Epithelial cell of proximal tubule (primary cell): ENCODE measurements at places on chromosomes 1 and 21. TPM values are rescaled to one million over a fixed set of nuclear protein-coding genes. Genes with fewer than 3 reads are reported as not detected.

The CR2 gene
- 0.81 TPM in 1 of 2 replicates, not detected in the other for total RNA-seq

DNA sequence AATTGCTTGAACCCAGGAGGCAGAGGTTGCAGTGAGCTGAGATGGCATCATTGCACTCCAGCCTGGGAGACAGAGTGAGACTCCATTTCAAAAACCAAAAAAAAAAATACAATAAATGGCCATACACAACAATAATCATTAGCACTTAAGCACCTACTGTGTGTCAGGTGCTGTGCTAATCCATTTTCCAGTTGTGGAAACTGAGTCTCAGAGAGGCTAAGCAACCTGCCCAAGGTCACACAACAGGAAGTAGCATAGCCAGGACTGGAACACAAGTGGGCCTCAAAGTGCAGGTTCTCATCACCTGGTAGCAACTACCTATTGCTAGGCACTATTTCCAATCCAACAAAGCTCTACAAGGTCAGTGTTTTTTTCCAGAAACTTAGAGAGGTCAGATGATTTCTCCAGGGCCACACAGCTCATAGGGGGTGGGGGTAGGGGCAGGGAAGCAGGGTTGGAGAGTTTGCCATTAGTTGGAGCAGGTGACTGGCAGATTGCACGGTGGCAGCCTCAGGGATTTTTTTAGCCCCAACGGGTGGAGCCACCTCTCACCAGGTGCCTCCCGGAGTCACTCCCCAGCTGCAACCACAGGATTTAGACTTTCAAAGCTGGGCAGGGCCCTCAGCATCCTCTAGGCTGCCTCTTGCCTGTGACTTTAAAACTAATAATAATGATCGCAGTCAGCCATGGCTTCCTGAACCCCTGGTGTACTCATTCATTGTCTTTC lies 52.5 kb upstream of the ID3 start:
- DNase-seq: no peak

DNA sequence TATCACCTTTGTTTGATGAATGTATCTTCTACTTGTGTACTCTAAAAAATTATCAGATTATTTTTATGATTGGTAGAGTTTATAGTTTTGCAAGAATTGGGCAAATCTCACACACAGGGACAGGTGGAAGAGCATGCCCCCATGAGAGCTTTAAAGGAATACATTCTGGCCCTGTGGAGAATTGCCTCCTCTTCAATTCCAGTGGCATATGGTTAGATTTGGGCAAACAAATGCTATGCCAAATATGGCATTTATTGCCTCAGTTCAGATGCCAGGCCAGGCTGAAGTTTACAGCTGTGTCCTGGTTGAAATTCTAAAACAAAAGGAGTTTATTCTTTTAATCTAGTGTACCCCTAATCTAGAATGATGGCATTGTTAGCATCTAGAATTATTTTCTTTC lies 162.4 kb upstream of the CACYBP start:
- no peak for DNase-seq

DNA sequence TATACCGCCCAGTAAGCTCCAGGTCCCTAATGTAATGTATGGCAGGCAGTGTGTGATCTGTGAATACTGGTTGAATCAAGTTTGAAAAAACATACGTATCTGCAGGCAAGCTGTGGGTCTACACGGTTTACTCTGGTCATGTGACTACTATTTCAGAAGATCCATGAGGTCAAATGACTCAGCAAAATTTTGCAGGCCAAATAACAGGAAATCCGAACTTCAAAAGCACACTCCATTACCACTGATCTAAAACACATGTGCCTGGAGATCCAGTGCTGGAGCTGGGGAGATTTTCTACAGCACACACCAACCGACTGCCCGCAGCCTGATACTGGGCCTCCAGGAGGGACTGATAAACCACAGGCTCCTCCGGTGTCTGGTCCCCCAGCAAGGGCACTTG lies 64.5 kb upstream of the SLC44A3 start:
- DNase-seq: no peak
